SK-N-SH treated with all-trans-retinoic acid at 6 μM for 48 hours (cell line): ENCODE measurements at places on chromosomes 5 and 9.

- no peak for ATAC-seq
Observed at GRCh38 chr5:125152461-125153189, 406.2 kb upstream of the ZNF608 start.

DNA sequence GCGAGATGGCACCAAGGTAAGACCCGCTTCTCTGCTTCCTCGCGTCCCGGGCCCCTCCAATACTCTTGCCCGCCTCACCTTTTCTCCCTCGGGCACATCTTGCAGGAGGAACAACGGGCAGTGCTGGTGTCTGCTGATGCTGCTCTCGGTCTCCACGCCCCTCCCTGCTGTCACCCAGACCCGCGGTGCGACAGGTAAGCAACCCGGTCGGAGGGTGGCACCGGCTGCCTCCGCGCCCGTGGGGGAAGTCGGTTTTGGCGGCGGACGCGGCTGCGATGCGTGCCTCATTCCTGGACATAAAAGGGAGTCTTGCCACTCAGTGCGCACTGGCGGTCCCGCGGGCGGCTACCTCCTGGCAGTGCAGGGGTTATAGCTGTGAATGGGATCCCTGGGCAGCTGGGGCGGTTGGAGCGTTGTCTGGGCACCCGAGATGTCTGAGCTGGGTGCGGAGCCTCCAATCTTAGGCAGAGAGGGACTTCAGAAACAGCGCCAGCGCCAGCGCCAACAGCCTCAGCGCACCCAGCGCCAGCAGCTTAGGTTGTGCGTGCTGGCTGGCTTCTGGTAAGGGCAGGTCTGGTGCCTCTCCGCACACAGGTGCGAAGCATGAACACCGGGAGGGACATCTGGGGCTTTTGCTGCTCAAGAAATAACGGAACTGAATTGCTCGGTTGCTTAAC, 488 bp downstream of the COL15A1 start:
- peak; percentile 60 for ATAC-seq

DNA sequence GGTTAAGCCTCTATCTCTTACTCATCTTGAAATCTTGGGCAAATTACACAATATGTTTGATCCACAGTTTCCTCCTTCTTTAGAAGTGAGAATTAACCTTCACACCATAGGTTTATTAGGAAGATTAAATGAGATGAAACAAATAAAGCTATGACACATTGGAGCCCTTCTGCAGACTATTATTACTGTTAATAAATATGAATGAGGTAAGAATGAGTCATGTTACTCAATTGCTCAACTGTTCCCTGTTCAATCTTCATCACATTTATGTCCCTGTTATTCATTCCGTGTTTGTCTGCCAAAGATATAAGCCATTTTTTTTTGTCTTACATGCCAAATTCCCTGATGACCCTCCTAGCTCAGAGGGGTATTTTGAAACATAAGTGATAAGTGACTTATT, 52.1 kb upstream of the PAPPA start:
- no peak for ATAC-seq

DNA sequence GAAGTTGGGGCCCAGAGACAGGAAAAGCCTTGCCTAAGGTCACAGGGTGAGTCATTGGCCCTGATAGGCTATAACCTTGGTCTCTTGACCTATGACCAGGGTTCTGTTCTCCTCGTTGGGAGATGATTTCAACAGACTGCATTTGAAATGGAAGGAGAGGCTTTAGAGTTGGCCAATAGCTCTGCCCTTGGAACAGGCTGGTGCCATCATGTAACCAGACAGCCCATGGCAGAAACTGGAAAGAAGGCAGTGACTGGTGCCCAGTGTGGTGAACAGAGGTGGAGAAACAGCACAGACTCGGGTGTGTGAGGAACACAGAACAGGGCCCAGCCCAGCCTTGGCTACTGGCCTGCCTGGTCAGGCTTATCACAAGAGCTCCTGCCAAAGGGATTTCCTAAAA, 109.8 kb upstream of the SLC25A48 start:
- no peak for ATAC-seq

GRCh38 chr5:53330491-53330890, 149.9 kb upstream of the FST start:
- ATAC-seq: no peak

GRCh38 chr5:24750355-24750754, 105.6 kb upstream of the CDH10 start:
- ATAC-seq: peak; percentile 60

GRCh38 chr9:98922721-98923435, 20.8 kb upstream of the COL15A1 start:
- no peak for ATAC-seq

- ATAC-seq: no peak
Observed at GRCh38 chr5:80182809-80183580, 72.9 kb downstream of the SERINC5 start.

DNA sequence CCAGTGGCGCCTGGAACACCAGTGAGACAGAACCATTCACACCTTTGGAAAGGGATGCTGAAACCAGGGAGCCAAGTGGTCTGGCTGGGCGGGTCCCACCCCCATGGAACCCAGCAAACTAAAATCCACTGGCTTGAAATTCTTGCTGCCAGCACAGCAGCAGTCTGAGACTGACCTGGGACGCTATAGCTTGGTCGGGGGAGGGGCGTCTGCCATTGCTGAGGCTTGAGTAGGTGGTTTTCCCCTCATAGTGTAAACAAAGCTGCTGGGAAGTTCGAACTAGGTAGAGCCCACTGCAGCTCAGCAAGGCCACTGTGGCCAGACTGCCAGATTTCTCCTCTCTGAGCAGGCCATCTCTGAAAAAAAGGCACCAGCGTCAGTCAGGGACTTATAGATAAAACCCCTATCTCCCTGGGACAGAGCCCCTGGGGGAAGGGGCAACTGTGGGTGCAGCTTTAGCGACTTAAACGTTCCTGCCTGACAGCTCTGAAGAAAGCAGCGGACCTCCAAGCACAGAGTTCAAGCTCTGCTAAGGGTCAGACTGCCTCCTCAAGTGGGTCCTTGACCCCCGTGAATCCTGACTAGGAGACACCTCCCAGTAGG, 42.0 kb upstream of the FKTN start:
- no peak for ATAC-seq

- ATAC-seq: no peak
Observed at GRCh38 chr5:161306351-161306995, 240.1 kb downstream of the GABRB2 start.

DNA sequence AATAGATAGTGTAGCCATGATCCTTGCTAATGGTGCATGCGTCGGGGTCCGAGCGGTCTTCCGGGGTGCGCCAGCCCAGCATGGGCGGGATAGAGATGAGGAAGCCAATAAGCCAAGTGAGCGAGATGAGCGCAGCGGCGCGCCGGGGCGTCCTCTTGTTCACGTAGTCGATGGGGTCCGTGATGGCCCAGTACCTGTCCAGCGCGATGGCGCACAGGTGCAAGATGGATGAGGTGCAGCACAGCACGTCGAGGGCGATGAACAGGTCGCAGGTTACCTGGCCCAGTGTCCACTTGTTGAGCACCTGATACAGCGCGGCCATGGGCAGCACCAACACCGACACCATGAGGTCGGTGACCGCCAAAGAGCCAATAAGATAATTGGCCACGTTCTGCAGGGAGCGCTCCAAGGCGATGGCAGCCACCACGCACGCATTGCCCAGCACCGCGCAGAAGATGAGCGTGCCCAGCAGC, 1.1 kb downstream of the HTR1A start:
- no peak for ATAC-seq

DNA sequence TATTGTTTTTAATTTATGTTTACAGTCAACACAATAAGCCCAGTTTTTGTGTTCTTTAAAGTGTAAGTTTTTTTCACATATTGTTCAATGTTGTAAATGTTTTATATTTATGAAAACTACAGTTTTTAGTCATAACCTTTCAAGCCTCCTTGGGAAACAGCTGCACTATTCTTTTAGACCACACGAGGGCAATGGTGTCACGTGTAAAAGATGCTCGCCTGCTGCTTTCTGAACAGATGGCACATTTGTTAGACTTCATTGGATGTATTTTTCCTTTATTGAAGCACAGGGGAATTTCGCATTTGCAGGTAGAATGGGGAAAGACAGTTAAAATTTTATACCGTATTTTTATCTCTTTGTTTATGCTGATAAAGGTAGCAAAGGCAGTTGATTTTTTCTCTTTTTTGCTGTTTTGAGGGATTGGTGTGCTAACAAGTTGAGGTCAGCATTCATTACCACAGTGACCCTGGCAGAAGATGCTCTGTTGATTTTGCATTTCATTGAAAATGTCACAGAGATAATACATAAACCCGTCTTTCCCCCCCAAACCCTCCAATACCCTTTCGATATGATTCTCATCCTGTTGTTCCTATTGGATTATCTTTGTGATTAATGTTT, 59.0 kb downstream of the MAT2B start:
- peak; percentile 68 for ATAC-seq

DNA sequence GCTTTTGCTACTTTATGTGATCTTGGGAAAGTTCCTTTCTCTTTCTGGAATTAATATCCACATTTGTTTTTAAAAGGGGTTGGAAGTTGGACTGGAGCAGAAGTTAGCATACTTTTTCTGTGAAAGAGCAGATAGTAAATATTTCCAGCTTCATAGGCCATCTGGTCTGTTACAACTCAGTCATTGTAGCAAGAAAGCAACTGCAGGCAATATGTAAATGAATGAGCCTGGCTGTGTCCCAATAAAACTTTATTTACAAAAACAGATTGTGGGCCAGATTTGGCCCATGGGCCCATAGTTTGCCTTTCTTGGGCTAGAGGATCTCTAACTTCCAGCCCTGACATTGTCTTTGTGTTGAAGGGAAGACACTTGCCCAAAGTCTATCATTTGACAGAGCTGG, 104.4 kb downstream of the ACTL7B start:
- no peak for ATAC-seq

DNA sequence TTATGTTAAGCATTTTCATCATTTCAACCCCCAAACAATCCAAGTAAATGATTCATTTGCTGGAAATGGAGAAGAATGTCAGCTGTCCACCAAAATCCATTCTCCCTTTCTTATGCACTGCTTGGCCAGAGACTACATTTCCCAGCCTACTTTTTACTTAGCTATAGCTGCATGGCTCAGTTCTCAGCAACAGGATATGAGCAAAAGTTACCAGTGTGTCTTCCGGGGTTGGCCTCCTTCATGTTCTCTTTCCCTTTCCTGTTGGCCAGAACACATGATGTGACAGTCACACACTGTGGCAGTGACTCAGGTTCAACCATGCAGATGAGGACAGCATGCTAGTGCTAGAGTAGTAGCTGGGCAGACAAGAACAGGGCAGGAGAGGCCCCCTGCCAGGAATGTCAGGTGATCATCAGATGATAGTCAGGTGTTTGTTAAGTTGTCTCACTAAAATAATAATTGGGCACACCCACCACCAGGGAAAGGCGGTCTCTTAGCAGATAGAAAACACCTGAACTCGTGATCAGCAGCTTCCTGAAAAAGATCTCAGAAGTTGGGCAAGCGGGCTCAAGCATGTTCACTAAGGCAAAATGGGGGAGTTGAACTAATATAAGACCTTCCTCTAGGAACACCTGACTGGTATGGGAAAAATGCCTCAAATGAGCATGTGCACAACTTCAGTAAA, 12.2 kb downstream of the GPR150 start:
- ATAC-seq: peak; percentile 73

- no peak for ATAC-seq
Observed at GRCh38 chr5:66597183-66597757, 1.1 kb downstream of the MAST4 start.

- no peak for ATAC-seq
Observed at GRCh38 chr9:4207881-4208615, 91.8 kb downstream of the GLIS3 start.

DNA sequence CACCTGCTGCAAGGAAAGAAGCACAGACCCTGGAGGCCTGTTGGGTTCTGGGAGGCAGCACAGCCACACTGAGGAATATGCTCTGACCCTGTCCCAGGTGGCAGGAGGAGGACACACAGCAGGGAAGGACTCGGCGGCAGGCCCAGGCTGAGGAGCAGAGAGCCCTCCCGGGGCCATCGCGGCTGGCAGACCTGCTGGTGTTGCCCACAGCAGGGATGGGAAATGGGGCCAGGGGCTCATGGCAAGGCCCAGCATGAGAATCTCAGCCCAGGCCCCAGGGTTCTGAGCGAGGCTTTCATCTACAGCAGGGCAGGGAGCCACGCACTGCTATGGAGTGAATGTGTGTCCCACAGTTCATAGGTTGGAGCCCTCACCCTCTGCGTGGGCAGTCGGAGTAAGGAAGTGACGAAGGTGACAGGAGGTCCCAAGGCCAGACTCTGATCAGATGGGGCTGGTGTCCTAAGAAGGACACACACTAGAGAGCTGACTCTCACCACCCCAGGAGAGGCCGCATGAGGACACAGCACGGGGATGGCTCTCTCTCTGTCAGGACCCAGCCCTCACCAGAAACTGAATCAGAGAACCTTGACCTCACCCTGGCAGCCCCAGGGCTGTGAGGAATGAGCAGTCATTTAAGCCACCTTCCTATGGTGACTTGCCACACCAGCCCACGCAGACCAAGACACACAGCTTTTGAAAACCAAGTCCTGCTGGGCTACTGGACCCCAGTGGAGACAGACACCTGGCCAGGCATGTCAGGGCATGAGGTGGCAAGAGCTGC, 10.3 kb upstream of the GPSM1 start:
- no peak for ATAC-seq

DNA sequence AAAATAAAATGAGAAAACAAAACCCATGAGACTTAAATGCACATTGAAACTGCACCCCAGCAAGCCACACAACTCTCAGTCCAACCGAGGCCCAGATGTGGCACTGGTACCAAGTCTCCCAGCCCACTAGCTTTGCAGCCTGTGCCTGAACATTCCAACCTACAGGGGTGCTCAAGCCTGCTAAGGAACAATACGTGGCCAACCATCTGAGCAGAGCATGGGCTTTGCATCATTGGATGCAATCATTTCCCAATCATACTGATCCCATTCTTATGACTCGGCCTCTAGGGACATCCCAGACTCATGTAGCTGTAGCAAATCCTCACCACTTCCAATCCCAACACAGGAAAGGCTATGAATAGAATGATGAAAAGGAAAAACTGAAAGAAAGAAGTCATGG, 297.2 kb downstream of the SPOCK1 start:
- 0 out of 3 replicates have a peak, but pooled peaks have one; percentile 20 for ATAC-seq

- peak; percentile 95 for ATAC-seq
Observed at GRCh38 chr5:96226941-96227552, 206.0 kb downstream of the PCSK1 start.

- no peak for ATAC-seq
Observed at GRCh38 chr5:50658246-50658645, 8.2 kb upstream of the PARP8 start.

DNA sequence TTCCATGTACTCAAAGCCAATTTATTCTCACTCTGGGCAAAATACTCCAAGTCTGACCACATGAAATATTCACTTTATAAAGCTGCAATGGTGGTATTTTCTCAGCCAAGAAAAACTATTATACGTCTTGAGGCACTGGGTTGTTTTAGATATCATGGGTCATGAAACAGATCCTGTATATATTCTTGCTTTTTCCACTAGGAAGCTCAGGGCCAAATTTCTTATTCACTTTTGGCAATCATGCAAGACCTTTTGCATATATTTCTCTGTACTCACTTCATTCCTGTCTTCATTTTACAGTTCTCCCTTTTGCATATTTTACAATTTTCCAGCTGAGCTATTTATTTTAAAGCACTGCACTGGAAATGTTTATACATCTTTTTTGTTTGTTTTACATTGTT, 49.8 kb downstream of the GABBR2 start:
- ATAC-seq: no peak

- peak; percentile 73 for ATAC-seq
Observed at GRCh38 chr9:86674487-86674886, 272.8 kb downstream of the GAS1 start.

- no peak; the same call in 2 of the 3 replicates for ATAC-seq
Observed at GRCh38 chr9:78856781-78857180, 559.9 kb downstream of the PSAT1 start.
